ENCODE measurements at places on chromosomes 7 and 10.

GRCh38 chr7:22837308-22837707 lies 14.7 kb upstream of the TOMM7 start:
- DNase-seq = no peak

GRCh38 chr10:52198540-52198939 lies 115.5 kb upstream of the DKK1 start:
- DNase-seq = no peak

GRCh38 chr10:14683256-14683655 lies 91.4 kb downstream of the FAM107B start:
- DNase-seq = no peak

GRCh38 chr7:100053215-100053614 lies 3.6 kb downstream of the ZSCAN21 start:
- DNase-seq = peak; percentile 61

GRCh38 chr10:95848841-95849240 lies 58.9 kb upstream of the CC2D2B start:
- DNase-seq = no peak

- no peak for DNase-seq
Measured at GRCh38 chr7:44377681-44378421, 52.5 kb upstream of the CAMK2B start.

GRCh38 chr7:55475855-55476803 lies 96.2 kb downstream of the VOPP1 start:
- no peak for DNase-seq

DNA sequence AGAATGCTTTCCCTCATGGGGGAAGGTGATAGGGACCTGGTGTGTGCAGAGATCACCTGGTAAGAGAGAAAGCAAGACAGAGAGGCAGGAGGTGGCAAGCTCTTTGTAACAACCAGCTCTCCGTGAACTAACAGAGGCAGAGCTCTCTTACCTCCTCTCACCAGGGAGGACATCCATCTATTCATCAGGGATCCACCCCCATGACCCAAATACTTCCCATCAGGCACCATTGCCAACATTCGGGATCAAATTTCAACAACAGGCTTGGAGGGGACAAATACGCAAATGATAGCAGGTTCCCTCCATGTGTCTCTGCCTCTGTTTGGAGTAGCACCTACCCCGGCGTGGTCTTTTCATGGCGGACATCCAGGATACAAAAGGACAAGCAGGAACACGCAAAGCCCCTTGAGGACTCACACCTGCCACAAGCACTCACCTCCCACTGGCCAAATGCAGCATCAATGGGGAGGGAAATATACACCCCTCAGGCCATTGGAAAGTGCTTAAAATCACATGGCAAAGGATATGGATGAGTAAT lies 431.2 kb upstream of the AUTS2 start:
- no peak for DNase-seq

DNA sequence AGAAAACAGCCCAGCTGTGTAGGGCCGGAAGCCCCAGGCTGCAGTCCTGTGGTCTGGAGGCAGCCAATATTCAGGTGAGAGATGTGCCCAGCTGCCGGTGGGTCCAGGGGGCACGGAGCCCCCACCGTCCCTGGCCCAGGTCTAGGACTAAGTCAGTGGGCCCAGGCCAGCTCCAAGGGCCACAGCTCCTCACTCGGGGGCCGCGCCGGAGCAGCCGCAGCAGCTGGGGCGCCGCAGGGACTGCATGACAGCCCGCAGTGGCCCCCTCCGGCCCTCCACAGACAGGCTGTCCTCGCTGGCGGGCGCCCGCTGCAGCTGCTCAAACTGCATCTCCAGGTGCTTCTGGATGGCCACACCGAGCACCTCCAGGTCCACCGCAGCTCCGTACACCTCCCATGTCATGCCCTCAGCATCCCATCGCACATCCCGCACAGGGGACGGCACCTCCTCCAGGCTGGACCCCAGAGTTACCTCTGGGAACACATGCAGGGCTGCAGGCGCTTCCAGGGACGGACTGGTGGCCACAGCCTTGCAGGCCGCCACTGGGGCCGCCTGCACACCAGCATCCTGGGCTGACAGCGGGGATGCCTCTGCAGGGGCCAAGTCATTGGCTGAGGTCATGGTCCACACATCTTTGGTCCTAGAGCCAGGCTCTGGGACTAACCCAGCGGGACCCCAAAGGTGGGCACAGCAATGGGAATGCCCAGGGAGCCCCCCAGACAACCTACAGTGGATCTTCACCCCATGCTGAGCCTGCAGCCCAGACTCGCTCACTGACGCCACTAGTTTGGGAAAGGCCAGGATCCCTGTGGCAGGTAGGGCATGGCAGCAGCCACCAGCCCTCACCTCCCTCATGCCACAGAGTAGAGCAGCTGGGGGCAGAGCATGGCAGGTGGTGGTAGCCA lies 7.0 kb downstream of the GPRIN2 start:
- peak; percentile 23 for DNase-seq

DNA sequence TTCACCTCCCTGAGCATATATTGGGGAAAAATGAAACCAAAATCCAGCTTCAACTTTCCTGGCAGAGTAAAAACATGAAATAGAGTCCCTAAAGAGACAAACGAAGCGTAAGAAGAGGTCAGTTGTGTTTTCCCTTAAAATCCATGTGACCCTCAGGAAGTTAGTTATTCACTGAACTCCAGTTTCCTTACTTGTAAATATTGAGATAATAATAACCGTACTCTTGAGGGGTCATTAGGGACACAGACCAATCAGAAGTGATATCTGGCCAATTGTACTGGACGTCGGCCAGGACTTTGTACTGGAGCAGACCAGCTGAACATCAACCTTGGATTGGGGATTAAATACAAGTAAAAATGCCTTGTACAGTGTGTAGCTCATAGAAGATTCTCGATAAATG lies 167.0 kb downstream of the GATA3 start:
- DNase-seq = no peak

- DNase-seq = no peak
Measured at GRCh38 chr10:34474009-34474376, 341.1 kb downstream of the PARD3 start.

DNA sequence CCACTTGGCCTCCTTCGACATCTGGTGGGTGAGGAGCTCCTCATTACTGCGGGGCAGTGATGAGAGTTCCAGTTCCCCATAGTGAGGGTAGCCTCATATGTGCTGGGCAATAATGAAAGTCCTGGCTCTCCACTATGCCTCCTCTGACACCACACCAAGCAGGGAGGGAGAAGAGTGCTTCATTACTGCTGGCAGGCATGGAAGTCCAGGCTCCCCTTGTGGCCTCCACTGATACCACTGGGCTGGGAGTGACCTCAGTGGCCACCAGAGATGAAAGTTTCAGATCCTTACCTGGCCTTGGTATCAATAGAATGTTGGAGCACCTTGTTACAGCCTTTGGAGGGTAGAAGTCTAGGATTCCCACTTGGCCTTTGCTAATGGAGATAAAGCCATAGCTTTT lies 6.5 kb downstream of the DUS4L start:
- no peak for DNase-seq

DNA sequence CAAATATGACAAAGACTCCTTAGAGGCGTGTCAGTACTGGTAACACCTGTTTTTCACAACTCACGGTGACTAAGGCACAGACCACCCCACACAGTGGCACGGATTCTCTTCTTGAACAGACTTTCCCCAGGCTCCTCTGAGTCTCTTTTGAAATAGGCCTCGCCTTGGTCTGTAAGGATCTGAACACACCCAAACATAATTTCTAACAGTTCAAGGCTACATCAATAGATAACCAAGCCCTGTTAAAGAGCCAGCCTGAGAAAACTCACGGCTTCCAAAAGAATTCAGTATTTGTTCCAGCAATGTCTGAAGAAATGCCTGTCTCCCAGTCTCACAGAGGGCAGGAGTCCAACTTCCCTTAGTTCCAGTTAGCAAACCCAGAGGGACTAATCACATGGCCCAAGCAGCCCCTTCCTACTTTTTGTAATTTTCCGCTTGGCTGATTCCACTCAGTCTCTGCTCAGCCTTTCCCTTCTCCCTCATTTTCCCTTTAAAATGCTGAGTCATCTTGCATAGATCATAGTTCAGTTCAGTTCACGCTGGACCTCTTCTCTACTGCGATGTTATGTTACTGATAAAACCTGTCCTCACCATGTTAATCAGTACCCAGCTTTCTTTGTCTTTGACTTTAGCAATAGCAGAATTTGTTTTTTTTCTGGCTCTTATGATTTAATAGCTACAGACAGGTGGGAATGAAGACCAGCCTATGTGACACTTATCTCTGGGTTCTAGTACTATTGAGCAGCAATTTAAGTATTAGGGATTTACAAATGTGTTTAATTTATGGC lies 22.6 kb upstream of the AKR1C3 start:
- peak; percentile 71 for DNase-seq

- DNase-seq = no peak
Measured at GRCh38 chr7:17236603-17237002, 61.8 kb upstream of the AHR start.

DNA sequence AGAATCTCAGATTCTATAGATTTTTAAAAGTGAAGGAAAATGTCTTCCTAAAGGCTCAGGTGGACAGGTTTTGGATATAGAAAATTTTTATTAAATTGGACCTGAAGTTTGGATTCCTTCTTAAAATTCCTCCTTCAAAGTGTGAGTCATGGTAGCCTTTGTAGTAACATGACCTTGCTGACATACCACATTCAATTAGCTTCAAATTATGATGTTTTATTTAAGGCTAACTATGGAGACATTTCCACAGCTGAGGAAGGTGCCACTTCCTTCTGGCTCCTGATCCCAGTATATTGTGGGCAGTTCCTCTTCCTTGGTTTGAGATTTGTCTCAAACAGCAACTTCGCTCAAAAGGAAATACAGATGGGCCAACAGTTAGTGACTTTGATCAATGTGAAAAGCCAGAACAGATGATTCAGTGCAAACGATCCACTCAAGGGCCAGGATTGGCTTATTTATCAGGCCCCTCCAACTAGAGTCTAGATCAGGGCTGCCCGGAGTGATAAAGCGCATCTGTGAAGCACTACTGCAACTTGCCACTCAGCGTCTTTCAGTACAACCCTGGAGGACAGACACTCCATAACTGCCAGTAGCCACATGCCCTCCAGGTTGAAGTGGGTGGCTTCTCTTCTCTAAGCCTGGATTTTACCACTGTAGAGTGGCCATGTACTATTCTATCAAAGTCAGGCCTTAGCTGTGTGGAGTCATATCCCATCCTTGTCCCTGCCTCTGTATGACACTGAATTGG lies 573.5 kb downstream of the KIF20B start:
- DNase-seq = no peak
